ENCODE measurements at places on chromosomes 16 and 17.

GRCh38 chr17:73455050-73455687, 143.4 kb upstream of the CDC42EP4 start:
- DNase-seq, result no peak

- no peak for DNase-seq
These were observed 5.7 kb upstream of the CX3CL1 start for GRCh38 chr16:57366544-57367040.

GRCh38 chr17:80817321-80817845, 174.3 kb upstream of the CHMP6 start:
- DNase-seq, result no peak

DNA sequence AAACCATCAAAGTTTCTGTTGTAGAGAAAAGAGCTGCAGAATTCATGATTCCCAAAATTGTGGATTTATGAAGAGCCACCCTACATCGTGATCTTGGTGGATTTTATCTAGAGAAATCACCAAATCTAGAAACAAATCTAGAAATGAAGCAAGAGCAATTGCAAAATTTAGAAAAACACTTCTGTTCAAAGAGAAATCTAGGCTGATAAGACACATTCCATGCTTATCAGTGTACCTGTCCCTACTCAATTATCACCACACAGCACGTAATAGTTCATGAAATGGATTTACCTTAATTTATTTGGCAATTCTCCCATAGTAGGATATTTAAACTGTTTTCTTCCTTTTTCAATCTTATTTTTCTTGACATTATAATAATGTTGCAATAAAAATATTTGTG, 94.0 kb upstream of the NOL11 start:
- no peak for DNase-seq

GRCh38 chr17:78599419-78599818, 22.2 kb upstream of the DNAH17 start:
- no peak for DNase-seq

GRCh38 chr17:3003296-3004149, 59.9 kb downstream of the OR1D5 start:
- DNase-seq, result no peak

DNA sequence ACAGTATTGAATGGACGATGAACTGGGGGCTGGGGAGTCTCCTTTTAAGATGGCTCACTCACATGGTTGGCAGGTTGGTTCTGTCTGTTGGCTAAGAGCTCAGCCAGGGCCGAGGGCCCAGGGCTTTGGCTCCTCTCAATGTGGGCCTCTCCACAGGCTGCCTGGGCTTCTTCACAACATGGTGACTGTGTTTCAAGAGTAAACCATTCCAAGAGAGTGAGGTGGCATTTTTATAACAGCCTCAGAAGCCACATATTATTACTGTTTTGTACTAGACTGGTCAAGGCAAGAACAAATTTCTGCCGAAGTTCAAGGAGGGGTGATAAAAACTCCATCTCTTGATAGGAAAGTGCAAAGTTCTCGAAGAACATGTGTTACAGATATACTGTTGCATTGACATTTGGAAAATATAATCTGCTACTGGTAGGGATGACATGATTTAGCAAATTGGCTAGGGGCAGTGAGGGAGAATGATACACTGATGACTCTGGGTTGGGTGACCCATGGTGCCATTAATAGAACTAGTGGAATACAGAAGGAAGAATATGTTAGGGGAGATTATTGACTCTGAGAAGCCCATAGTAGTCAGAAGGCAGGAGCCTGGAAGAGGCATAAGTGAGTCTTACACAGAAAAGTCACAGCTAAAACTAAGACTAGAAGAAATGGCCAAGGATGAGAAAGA, 13.7 kb downstream of the KRABD2 start:
- DNase-seq, result no peak

DNA sequence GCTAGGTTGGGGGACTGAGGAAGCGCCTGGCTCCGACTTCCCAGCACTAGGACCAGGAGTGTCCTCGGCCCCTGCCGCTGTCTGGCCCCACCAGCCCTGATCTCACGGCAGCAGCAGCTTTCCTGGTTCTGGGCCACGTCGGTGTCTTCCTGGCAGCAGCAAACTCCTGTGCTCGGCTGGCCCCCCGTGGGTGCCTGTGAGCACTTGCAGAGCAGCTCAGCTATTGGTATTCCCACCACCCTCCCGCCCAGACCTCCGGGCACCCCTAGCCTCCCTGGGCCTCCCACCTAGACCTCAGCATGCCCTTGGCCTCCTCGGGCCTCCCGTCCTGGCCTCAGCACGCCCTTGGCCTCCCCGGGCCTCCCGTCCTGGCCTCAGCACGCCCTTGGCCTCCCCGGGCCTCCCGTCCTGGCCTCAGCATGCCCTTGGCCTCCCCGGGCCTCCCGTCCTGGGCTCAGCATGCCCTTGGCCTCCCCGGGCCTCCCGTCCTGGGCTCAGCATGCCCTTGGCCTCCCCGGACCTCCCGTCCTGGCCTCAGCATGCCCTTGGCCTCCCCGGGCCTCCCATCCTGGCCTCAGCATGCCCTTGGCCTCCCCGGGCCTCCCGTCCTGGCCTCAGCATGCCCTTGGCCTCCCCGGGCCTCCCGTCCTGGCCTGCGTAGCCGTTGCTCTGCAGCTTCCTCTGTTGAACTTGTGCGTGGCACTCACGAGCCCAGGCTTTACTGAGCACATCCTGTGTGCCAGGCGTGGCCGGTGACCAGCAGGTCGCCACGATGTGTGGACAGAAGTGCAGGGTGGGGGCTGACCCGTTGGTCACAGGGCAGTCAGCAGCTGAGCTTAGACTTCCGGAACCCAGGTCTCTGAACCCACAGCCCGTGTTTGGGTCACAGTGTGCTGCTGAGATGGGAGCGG, 51.8 kb upstream of the ACSF3 start:
- no peak for DNase-seq

GRCh38 chr16:25141648-25142047, 30.1 kb downstream of the LCMT1 start:
- no peak for DNase-seq

DNA sequence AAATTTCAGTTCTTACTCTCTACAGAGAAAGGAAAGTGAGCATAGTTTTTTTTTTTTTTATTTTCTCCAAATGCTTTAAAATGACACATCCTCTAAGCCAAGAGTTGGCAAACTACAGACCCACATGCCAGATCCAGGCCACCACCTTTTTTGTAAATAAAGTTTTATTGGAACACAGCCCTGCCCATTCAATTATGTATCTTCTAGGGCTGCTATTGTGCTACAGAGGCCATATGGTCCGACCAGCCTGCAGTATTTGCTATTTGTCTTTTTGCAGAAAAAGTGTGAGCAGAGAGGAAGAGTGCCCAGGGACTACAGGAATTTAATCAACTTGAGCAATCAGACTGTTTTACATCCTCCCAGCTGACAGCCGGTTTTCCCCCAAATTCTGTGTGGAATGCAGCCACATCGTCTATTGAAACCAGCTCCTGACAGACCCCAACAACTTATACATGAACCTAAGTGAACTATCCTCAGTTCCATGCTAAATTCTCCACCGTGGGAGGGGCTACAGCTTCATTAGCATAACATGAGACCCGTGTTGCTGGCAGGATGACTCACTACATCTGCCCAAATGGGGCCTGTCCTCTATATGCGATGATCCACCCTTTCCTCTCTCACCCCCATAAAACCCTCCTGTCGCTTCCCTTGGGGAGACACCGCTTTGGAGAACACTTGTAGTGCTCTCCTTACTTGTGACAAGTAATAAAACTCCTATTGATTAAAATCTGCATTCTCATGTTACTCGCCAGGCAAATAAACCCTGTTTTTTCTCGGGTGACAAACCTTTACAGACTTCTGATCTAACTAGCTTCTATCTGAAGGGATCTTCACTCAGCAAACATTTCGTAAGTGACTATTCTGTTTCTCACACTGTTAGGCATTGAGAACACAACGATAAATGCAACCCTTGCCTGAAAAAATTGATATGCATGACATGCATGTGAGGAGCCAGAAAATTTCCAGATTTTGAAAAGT, 149.4 kb upstream of the HS3ST3A1 start:
- DNase-seq, result no peak

GRCh38 chr17:66929591-66929990, 34.9 kb upstream of the CACNG4 start:
- DNase-seq, result no peak

DNA sequence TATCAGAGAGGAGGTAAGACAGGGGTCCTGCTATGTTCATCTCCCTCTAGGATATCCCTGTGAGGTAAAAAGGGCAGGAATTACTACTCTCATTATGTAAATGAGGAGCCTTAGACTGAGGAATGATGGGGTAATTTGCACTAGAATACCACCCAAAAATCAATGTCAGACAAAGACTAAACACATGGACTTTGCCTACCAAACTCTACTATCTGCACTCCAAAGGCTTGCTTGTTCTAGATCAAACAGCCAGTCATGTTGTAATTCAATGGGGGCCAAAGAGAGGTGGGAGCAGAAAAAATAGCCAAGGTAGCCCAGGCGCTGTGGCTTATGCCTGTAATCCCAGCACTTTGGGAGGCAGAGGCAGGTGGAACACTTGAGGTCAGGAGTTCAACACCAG, 120.7 kb downstream of the LYRM1 start:
- DNase-seq, result no peak

GRCh38 chr17:2253768-2254406, 49.7 kb downstream of the SMG6 start:
- no peak for DNase-seq

GRCh38 chr16:48862087-48862532, 252.1 kb upstream of the N4BP1 start:
- DNase-seq, result no peak

- peak; percentile 8 for DNase-seq
These were observed 93.6 kb downstream of the USP22 start for GRCh38 chr17:20948984-20949777.

DNA sequence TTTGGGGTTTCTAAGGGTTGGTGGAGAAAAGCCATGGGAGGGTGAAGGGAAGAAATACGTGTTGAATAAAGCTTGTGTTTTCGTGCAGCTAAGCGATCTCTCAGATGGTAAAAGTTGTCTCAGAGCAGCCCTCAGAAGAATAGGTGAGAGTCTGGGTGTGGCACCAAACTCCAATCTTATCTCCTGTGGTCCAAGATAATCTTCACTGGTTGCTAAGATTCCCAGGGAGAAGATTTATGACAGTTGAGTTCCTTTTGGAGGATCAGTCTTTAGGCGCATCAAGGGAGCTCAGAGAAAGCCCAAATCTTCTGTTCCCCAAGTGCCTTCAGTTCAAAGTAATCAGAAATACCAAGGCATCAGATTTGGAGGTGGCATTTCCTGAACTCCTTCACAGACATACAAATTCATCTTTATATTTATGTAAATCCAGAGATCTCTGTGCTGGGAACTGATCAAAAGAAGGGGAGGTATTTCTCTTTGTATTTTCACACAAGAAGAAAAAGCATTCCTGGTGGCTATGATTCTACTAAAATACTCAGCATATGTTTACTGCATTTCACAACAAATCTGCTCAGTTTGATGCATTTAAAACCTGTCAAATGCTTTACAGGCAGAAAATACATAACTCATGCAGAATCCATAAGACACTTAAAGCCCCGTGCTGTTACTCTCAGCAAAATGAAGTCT, 102.9 kb downstream of the ABCC12 start:
- DNase-seq, result no peak

DNA sequence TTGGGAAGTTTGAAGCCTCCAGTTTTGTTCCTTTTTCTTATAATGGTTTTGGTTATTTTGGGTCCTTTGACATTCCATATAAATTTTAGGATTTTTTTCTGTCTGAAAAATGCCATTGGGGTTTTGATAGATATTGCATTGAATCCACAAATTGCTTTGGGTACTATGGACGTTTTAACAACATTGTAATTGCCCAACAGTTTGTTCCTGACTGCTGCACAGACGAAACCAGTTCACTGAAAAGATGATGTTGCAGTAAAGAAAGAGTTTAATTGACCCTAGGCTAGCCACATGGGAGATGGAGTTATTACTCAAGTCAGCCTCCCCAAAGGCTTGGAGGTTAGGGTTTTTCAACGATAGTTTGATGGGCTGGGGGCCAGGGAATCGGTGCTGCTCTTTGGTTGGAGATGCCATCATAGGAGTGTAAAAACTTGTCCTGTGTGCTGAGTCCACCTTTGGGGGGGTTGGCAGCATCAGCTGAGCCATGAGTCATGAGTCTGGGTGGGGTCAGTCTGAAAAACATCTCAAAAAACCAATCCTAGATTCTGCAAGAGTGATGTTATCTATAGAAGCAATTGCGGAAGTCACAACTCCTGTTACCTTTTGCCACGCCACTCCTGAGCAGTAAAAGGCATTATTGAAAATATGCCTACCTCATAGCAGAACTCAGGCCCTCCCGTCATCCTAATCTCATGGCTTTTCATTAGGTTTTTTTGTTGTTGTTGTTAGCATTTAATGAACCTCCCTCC, 2.7 kb upstream of the PRSS41 start:
- no peak for DNase-seq

- DNase-seq, result no peak
These were observed 15.1 kb downstream of the ADCY7 start for GRCh38 chr16:50281391-50282009.

- DNase-seq, result peak; percentile 53
These were observed 22.9 kb downstream of the CDIP1 start for GRCh38 chr16:4515611-4516233.

GRCh38 chr16:27526180-27526579, 23.5 kb downstream of the GTF3C1 start:
- DNase-seq, result no peak

DNA sequence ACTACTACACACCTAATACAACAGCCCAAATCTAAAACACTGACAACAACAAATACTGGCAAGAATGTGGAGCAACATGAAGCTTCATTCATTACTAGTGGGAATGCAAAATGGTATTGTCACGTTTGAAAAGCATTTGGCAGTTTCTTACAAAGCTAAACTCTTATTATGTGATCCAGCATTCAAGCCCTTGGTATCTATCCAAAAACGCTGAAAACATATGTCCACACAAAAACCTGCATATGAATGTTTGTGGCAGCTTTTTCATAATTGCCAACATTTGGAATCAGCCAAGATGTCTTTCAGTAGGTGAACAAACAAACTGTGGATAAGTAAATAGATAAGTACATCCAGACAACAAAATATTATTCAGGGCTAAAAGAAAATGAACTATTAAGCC, 501.1 kb upstream of the KIF2B start:
- DNase-seq, result no peak

Data from T-helper 1 cell (primary cell).